ENCODE measurements at places on chromosomes 2 and 18.

- no peak for DNase-seq
Measured at GRCh38 chr2:100720445-100720844, 99.5 kb upstream of the NPAS2 start.

DNA sequence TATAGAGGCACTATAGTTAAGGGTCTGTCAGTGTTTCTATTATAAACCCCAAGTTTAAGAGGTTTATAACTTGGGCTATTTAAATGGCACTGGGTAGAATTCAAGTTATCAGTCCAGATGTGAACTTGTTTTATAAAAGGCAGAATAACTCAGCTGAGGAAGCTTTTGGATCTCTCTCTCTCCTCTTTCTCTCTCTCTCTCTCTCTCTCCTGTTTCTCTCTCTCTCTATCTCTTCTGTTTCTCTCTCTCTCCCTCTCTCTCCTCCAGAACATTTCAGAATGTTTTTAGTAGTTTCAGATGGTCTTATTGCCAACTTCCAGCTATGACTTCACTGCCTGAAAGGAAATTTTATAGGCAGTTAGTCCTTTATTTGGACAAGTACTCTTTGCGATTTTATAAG lies 6.4 kb upstream of the BCL11A start:
- DNase-seq: no peak

- DNase-seq: no peak
Measured at GRCh38 chr2:210203147-210203546, 22.1 kb downstream of the ACADL start.

GRCh38 chr18:37452682-37453385 lies 112.8 kb downstream of the CELF4 start:
- no peak for DNase-seq

DNA sequence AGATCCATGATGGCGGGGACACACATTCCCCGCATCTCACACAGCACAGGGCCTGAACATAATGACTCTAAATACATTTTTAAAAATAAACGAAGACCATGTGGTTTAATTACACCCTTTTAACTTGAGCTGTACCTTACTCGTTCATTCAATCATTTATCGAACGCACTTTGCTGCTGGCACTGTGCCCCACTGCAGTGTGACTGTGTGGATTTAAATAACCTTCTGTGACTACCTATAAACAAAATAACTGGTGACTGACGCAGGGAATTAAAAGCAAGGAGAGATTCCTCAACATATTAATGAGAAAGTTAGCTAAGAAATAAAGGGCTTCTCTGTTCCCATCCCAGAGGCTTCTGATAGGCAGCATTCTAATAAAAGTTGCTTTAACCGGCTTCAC lies 10.9 kb upstream of the FZD7 start:
- DNase-seq: no peak

GRCh38 chr2:170238776-170239175 lies 60.8 kb downstream of the MYO3B start:
- DNase-seq: no peak

DNA sequence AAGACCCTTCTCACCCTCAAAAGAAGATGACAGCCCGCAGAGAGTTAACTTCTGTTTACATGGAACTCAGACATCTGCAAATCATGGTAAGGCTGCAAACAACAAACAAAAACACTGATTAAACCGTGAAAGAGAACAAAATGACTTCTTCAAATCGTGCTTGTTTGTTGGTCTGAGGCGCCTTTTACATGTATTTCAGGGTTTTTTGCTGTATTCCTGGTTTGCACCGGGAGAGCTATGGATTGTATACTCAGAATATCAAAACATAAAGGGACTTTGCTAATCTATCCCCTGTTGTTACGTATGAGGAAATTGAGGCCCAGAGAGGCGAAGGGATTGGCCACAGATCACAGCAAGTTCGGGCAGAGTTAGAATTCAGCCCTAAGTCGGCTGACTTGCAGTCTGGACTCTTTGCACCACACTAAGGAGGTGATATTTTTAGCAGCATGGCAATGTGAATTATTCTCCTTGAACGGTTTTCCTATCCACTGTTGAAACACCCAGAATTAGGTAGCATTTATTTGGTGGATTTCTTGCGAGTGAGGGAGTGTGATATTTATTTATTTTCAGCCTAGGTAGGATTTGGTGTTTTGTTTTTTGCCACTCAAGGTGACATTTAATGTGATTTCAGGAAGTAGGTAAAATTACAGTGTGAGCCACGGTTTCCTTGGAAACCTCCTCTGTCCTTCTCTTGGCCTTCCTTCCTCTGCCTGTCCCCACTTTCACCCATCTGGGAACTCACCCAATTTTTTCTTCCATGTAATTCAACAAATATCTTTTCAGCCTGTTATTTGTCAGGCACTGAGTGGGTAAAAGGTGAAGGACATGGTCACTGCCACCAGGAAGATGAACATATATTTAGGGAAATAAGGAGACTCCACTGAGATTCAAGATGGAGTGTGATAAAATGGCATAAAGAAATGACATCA lies 980 bp upstream of the PDE6D start:
- no peak for DNase-seq

- no peak for DNase-seq
Measured at GRCh38 chr2:188456114-188456909, 164.6 kb downstream of the GULP1 start.

- no peak for DNase-seq
Measured at GRCh38 chr2:231548752-231549151, 18.5 kb upstream of the NMUR1 start.

DNA sequence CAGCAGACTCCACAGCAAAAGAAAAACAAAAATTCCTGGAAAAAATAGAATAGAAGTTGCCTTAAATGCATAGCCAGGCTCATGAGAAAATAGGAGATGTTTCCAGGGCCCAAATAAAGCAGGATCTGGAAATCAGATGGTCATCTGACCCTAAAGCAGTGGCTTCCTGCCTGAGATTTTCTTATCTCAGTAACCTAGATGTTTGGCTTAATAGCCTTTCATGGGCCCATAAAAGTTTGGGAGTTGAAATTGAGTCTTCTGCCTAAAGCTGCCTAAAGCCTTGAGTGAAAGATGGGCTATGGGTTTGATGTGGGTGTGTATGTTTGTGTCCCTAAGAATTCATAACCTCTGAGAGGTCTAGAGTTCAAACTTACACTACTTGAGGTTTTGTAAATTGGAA lies 149.1 kb downstream of the ANTXR1 start:
- DNase-seq: no peak

GRCh38 chr2:143779021-143779420 lies 649.8 kb downstream of the ARHGAP15 start:
- no peak for DNase-seq

DNA sequence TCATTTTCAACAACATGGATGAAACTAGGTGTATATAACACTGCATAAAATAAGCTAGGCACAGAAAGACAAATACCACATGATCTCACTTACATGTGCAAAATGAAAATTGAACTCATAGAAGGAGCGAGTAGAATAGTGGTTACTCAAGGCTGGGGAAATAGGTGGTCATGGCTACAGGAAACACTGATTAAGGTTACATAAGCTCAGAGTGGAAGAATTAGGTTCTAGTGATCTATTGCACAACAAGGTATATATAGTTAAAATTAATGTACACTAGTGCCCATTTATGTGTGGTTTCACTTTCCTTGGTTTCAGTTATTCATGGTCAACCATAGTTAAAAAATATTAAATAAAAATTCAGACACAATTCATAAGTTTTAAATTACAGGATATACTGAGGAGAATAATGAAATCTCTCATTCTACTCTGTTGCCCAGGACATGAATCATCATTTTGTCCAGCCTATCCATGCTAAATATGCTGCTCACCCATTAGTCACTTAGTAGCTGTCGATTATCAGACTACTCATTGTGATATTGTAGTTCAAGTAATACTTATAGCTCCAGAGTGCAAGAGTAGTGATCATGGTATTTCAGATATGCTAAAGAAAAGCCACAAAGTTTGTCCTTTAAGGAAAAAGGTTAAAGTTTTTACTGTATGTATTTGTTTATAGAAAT lies 1530.9 kb upstream of the LRRTM1 start:
- no peak for DNase-seq

DNA sequence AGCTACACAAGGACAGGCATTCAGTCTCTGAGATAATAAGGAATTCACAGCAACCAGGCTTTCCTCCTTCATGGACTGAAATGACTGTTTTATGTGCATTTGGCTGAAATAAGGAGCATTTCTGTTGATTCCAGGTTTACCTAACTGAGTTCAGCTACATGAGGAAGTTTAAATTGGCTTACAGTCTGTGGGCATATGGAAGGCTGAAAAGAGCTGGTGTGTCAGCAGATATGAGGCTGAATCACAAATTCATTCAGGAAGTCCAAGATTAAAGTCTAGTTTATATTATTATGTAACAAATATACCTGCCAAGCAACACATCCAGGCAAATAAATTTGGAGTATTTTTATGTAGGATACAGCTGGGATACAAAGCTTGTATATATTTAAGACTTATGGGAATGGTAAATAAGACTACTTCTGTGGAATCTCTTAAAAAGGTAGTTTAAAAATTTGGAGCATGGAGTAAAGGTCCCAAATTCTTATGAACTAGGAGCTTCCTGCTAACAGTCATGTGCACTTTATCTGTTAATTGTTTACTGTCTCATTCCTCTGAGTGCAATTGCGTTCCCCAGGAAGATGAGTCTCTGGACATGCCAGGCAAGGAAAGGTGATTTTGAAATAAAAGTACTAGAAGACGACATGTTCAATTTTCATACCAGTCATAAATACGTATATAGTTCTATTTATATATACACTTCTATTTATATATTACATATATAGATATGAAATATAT lies 53.0 kb downstream of the ZC3H8 start:
- no peak for DNase-seq

- no peak for DNase-seq
Measured at GRCh38 chr2:3487028-3487425, 32.3 kb downstream of the ADI1 start.

GRCh38 chr2:196670342-196670741 lies 30.8 kb downstream of the CCDC150 start:
- DNase-seq: no peak

DNA sequence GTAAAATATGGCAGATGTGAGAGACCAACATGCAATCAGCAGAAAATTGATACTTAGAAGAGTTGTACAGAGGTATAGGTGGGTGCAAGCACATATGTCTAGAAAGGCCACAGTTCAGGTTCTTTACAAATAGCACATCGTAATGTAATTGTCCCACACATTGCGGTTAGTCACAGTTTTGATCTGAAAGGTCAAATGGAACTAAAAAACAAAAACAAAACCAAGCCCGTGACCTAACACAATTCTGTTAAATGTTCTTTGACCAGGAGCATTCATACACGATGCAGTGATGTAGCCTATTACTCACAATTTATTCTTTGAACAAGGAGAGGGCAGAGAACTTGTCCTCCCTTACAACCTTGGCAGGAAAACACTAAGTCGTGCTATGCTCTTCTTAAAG lies 108.9 kb upstream of the MAP4K3 start:
- no peak for DNase-seq

DNA sequence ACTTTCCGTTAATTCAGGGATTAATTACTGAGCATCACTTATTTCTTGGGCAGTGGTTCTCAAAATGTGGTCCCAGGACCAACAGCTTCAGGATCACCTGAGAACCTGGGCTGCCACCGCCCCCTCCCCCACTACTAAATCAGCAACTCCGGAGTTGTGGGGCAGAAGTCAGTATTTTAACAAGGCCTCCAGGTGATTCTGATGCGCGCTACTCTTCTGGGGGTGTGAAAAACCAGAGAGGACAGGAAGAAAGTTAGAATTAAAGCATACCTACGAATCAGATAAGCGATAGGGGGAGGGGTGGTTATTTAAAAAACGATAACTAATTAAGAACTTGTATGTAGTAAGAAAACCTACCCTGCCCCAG lies 319 bp downstream of the ZSCAN30 start:
- DNase-seq: no peak
